ENCODE measurements at places on chromosomes 12 and 14.
A peak's percentile ranks its signal among the peaks of the same experiment; 100 is the strongest.

DNA sequence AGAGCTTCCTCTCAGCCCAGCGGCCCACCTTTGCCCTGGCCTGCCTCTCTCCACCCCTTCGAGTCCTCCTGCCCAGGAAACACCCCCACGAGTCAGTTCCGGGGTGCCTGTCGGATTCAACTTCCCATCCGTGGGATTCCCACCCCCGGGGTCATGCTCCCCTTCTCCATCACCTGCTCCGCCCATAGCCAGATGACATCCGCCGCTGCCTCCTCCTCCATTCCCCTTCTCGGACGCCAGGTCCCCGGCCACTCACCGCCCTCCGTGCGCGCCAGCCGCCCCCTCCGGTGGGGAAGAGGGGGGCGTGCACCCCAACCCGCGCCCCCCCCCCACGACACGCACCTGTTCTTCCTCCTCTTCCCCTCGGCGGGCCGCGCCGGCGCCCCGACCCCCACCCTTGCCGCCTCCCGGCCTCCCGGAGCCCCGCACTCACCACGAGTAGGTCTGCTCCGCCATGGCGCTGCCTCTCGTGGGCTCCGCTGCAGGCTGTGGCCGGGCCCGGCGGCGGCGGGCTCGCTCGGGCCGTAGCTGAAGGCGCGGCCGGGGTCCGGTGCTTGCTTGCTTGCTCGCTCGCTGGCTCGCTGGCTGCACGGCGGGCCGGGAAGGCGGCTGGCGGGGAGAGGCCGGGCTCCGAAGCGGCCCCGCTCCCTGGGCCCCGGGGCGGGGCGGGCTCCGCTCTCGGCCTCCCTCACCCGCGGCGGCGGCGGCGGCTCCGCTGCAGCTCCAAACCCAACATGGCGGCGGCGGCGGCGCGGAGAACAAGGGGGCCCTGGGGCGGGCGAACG lies 554 bp downstream of the SPPL3 start:
- no peak for DNase-seq

- peak; percentile 16 for DNase-seq
Measured at GRCh38 chr12:52082669-52082987, 3.1 kb downstream of the SMIM41 start.

GRCh38 chr12:69922999-69923398 lies 98.0 kb downstream of the MYRFL start:
- no peak for DNase-seq

DNA sequence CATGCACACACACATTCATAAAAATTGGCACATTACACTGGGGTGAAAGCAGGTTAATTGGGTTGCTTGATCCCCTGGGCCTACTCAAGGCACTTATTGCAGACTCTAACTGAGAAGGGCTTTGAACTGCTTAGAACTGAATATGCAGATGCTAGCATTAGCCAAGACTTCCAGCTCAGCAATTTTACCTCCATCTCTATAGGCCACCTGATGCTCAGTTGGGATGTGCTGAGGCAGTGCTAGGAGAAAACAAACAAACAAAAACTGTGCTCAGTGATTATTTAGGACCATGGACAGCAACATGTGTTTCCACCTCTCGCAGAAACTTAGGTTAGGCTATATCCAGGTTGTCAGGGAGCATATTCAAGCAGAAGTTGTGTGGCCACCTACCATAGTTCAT lies 124.8 kb upstream of the WSCD2 start:
- DNase-seq, result no peak

GRCh38 chr12:442235-442884 lies 17.4 kb upstream of the B4GALNT3 start:
- peak; percentile 26 for DNase-seq

DNA sequence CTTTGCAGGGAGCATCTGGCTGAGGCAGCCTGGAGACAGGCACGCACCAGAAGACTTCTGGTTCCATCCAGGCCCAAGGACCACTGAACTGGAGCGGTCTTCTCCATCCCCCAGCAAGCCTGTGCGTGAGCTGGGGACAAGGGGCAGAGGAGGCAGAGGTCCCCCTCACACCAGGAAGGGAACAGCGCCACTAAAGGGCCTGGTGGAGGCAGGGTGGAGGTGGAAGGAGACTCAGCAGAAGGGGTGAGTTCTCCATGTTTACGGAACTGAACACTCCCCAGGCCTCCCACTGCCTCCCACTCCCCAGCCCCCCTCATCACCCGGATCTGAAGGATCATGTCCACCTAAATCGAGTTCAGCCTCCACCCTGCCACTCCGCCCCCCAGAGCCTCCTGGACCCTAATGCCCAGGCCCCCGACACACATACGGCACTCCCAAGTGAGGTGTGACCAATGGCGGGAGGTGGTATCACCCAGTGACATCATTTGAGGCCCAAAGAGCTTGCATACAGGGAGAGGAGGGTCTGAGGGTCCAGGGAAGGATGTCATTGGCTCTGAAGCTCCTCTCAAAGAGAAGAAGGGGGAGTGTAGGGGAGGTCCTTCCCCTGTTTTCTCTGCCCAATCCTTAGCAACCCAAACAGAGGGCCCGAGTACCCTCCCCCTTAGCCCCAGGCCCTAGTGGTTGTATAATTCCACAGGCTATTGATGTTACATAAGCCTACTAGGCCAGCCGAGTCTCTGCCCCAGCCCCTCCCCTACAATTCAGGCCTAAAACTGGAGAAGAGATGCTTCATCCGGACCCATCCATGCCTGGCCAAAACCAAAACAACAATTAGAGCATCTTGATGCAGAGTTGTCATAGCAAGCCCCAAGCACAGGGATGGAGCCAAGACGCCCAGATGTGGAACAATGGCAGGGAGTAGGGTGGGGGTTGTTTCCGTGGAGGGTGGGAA lies 1.0 kb downstream of the FAIM2 start:
- DNase-seq, result peak; percentile 66

DNA sequence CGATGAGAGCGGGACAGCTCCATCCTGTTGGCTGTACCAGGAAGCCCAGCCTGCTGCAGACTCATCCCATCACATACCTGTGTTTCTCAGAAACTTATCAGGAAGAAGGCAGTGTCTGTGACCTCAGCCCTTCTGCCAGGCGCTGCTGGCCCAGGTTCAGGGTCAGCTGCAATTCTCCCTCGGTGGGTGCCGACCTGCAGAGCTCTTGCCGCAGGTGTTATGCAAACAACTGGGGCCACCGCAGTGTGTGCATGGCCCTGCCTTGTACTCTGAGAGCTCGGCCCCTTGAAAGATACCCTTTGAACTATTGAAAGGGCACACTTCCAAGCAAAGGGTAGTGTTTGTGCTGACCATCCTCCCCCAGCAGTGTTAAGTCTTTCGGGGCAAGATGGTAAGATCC lies 322.2 kb upstream of the DIO3 start:
- DNase-seq, result no peak

DNA sequence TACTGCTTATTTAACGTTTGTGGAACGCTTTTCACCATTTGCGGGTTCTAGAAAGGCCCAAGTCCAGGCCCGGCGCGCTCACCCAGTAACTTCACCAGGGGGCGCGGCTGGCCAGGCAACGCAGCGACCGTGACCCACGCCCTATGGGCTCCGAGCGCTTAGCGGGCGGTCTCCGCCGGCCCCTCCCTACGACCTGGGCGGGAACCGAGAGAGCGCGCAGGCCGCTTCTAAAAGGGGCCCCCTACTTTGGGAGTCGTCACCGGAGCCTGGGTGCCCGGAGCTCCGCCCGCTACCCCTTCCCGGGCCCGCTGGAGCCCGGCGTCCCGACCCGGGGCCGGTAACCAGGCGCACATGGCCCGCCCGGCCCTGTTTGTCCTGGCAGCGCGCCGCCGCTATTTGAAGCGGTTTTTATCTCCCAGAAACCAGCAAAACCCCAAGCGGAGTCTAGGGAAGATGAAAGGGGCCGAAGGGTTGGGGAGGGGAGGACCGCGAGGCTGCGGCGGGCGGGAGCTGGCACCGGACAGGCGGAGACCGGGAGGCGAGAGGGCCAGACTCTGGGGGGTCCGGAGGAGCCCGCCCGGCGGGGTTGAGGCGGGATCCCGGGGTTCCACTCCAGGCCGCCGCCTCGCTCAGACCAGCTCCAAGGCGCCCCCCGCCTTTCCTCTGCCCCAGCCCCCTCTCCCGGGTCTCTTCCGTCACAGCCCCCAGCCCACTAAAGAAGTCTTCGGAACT lies 3.5 kb upstream of the AAAS start:
- peak; percentile 77 for DNase-seq

DNA sequence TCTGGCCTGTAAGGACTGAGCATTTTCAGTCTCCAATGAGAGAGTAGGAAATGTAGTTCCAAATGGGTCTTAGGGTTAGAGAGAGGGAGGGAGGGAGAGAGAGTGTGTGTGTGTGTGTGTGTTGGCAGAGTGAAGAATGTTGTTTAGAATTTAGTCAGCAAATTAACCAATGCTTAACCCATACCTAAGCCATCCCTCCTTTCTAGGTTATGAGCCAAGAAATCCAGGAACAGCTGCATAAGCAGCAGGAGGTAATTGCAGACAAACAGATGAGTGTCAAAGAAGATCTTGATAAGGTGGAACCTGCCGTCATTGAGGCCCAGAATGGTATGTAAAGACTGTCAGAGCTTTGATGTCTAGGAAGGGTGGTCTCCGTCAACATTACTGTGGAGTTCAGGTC lies 56.9 kb downstream of the HSP90AA1 start:
- no peak for DNase-seq

DNA sequence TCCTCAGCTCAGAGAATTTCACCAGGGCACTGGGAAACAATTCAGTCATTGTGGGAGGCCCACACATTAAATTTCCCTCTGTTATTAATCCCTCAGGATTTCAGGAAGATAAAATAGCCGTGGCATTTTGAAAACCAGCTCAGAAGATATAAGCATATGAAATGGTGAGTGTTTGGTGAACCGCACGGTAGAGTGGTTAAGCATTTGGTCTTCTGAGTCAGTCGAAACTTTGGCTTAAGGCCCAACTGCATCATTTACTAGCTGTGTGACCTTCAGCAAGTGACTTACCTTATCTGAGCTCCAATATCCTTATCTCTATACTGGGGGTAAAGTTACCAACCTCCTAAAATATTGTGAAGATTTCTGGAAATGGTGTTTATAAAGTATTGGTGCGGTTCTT lies 5.2 kb upstream of the VRK1 start:
- no peak for DNase-seq

DNA sequence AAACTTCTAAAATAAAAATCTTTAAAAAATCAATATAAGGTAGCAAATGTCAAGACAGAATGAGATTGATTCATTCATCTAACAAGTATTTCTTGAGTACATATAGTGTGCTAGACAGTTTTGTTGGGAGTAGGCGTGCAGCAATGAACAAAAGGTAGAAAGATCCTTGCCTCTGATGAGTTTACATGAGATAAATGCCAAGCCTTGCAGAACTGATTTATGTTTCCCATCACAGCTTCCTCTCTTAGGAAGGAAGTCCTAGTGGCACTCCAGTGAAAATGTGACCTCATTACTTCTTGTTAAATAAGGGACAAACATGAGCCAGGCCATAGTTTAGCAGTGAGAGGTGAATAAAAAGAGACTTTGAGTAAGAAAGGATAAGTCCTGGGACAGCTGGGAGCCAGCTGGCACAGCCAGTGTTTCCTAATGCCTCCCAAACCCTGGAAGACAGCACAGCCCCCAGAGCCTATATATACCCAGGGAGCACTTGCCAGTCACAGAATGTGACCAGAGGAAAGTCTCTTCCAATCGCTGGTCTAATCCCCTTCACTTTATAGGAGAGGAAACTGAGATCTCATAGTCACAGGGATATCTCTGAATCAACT lies 4.7 kb upstream of the COCH start:
- DNase-seq, result no peak

DNA sequence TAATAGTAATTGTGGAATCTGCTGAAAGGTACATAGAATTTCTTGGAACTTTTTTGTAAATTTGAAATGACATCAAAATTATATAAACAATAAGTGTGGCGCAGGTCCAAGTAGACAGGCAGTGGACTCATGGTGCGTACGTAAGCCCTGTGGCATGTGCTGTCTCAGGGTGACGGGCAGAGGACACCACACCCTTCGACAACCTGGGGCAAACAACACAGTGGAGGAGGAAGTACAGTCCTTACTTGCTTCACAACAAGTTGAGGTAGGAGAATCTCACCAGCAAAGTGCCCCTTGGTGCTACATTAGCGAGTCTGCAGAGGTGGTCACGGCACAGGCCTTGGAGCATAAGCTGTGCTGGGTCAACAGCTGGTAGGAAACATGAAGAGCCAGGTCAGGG lies 180.9 kb downstream of the AEBP2 start:
- no peak for DNase-seq

GRCh38 chr12:46503637-46504175 lies 131.1 kb upstream of the SLC38A2 start:
- DNase-seq, result no peak

- no peak for DNase-seq
Measured at GRCh38 chr14:78968265-78968664, 798.1 kb downstream of the NRXN3 start.

- no peak for DNase-seq
Measured at GRCh38 chr12:48050174-48050573, 45.9 kb upstream of the COL2A1 start.
